ENCODE measurements at places on chromosomes 4 and X.
A peak's percentile ranks its signal among the peaks of the same experiment; 100 is the strongest.

DNA sequence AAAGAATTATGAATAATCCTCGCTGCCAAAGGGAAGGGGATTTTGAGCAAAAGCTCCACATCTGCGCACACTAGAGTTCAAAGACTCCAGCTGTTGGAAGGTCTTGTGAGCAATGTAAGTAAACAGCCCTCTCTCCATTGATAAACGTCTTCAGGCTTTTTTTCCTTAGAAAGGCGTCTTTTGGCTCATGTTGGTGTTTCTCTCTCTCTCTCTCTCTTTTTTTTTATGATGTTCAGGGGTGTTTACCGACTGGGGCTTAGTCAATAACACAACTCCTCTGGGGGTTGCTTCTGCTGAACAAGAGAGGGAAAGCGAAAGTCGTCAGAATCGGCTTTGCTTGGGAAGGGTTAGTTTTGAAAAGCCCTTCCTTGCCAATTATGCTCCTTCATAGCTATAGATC, 53.2 kb upstream of the C1QTNF7 start:
- no peak for DNase-seq

DNA sequence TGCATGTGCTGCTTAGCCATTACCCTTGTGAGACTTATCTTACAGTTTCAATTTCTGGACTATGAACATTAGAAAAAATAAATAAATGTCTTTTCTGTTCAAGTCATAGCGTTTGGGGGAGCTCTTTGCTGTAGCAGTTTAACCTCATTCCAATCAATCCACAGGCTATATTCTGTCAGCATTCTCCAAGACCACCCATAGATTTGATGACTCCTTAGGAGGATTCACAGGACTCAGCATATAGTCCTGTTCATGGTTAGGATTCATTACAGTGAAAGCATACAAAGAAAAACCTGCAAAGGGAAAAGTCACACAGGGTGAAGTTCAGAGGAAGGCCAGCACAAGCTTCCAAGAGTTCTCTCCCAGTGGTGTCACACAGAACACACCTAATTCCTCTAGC, 180.5 kb downstream of the ADAMTS3 start:
- DNase-seq: no peak

DNA sequence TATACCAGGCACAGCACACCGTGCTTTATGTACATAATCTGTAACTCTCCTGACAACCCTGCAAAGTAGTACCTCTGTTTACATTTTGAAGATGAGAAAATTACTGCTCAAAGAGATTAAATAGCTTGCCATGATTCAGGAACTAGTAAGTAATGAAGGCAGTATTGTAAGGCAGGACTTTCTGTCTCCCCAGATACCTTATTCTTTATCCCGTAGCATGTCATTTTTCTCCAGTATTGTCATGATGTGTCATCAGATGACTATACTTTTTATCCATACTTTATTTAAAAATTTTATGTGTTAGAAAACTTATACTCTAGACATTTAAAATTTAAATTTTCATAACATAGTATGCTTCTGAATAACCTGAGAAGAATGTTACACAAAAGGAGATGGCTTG, 188.3 kb upstream of the NUDT6 start:
- DNase-seq: no peak

DNA sequence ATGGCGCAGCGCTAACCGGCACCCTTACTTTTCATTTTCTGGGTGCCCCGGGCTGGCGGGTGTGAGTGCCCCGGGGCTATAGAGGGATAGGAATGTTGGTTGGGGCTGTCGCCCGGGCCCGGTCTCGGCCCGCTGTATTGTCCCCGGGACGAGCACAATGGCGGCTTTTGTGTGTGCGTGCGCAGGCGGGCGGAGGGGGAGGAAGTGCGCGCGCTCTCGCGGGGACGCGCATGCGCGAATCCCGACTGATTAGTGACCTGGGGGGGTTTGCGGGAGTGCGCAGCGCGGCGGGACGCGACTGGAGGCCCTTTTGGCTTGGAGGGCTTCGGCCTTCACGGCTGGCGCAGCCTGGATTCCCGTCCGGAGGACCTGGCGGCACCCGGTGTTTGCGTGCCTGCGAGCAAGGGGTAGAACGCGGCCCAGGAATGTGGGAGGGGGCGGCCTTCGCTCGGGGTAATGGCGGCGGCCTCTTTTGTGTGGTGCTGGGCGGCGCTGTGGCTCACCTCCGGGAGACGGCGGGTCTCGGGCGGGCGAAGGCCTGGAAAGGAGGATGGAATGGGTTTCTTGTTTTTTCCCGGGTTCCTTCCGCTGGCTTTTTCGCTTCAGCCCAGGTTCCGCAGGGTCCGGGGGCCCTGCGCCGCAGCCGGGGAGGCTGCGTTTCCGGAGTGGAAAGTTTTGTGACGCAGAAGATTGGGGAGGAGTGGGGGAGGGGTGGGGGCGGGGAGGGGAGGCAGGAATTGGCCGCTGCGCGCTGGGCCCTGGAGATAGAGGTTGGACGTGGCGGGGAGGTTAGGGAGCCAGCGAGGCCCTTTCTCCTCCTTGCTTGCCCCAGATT, 618 bp downstream of the DDX3X start:
- DNase-seq: no peak

DNA sequence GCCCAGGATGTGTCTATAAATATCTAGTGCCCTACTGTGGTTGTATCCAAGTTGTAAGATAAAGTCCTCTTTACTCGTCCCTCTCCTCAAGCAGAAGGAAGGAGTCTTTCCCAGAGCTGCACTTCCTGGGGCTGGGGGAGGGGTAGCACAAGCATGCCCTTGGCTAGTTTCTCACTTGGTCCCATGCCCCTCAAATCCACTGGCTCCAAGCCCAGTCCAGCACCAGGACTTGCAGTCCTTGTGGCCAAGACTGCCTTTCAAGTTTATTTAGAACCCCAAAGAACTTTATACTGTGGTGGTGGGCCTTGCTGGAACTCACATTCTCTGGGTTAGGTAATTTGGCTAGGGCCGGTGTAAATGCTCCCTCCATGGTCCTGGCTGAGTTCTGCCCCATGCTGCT, 43.2 kb upstream of the SLC10A4 start:
- no peak for DNase-seq

- no peak for DNase-seq
These were observed 163.4 kb downstream of the AREG start for GRCh38 chr4:74608151-74608949.

DNA sequence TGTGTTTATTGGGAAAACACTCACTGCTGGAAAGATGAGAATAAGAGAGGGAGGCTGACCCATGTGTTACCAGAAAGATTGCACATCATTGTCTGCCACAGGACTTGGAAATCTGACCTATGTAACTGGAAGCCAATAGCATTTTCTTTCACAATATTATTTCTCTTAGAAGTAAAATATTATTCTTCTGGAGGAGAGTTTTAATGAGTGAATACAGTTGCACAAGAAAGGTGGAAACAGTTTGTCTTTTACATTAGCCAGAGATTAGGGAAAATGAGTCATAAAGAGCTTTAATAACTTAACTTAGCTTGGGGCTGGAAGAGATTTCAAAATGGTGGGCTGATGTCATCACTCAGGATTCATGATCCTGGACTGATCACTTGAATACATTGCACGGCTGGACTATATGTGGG, 31.5 kb upstream of the LNX1 start:
- DNase-seq: no peak

DNA sequence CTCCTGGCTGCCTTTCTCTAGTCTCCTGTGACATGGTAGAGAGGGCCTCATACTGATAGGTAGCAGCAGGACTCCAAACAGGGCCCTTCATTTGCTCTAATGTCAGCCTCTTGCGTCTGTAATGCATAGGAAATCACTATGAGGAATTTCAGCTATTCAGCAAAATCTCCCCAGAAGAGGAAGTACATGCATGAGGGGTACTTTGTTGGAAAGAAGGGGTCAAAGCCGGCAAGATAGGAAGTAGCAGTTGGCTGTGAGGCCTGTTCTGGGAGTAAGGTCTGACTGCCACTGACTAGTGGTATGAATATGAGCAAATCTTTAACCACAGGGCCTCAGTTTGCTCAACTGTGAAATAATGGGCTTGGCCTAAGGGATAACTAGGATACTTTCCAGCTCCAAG, 283.2 kb downstream of the ARHGAP10 start:
- peak; percentile 40 for DNase-seq

GRCh38 chrX:52585892-52586291, 68.8 kb downstream of the SSX7 start:
- DNase-seq: no peak

DNA sequence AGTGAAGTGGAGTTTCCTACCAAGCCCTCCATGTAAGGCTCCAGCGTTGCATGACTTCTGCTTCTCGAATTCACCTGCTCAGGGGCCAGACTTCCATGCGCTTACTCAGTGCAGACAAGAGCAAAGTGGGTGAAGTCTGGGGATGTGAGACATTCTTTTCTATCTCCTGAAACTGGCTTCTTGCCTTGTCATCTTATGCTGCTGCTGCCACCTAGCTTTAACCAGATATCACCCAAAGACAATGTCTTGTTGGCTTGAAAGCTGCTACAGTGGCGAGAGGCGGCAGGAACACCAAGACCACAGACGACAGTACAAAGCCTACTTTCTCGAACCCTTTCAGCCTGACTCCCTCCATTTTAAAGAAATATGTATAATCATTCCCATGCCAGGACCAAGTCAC, 103.6 kb upstream of the ADGRG2 start:
- DNase-seq: no peak

DNA sequence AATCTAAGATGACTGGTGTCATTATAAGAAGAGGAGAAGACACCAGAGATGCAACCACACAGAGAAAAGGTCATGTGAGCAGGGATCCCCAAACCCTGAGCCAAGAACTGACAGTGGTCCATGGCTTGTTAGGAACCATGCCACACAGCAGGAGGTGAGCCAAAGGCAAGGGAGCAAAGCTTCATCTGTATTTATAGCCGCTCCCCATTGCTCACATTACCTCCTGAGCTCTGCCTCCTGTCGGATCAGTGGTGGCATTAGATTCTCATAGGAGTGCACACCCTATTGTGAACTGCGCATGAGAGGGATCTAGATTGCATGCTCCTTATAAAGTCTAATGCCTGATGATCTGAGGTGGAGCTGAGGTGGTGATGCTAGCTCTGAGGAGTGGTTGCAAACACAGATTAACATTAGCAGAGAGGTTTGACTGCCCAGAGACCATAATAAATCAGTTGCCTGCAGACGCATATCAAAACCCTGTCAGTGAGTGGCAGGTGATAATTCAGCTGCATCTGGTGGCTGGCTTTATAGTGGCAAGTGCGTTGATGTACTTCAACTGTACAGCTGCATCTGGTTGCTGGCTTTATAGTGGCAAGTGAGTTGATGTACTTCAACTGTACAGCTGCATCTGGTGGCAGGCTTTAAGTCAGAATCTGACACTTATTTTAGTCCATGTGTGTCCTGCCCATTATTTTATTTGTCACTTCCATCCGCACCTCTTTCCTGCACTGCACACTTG, 19.8 kb upstream of the CXCL2 start:
- DNase-seq: no peak

DNA sequence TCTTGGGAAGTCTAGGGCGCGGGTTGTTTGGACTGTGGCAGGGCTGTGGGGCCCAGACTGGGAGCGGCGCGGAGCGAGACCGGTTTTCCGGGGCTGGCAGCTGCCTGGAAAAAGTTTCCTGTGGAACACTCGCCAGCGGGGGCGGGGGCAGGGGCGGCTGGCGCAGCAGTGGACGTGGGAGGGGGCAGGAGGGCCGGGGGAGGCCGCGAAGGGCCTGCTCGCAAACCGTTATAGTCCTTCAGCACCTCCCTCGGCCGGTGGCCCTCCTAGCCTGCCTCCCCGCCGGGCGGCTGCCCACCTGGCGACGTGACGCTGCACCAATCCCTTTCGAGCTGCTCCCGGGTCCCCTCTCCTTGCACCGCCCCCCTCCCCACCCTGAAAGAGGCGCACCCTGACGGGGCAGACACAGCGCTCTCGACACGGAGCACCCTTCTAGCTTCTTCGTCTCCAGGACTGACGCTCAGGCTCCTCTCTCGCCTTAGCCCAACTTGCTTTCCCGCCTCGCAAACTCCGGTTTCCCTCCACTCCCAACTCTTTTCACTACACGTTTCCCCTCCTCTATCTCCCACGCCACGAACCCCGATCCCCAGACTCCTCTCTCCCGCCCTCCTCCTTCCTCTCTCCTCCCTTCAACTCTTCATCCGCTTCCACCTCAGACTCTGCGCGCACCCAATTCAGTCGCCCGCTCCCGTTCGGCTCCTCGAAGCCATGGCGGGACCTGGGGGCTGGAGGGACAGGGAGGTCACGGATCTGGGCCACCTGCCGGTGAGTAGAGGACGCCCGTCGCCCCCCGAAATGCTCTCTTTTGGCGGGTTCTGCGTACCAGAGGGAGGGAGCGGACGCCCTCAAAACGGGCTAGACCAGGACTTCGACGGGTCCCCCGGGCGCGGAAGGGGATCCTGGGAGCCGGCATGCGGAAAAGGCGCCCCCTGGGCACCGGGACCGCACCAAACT, at the start of gene NRK:
TSS of gene NRK (plus strand) at position 402 of the 954 bp plus-strand sequence. CDS start at position 709, 307 bp downstream.
- DNase-seq: no peak

DNA sequence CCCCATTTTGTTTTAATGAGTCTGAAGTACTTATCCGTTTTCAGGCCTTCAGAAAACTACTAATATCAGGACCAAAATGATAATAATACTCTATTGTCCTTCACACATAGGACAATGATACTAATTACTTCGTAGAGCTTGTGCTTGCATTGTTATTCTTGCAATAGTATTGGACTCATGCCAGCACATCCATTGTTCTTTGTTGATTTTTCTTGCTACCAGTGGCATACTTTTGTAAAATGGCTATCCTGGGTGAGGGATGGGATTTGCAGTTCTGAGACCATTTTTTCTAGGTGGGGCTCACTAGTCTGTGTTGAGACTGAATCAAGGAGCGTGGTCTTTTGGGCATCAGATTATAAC, 195.3 kb downstream of the MAML3 start:
- DNase-seq: no peak

GRCh38 chr4:26322346-26322745, 1.5 kb downstream of the RBPJ start:
- no peak for DNase-seq

DNA sequence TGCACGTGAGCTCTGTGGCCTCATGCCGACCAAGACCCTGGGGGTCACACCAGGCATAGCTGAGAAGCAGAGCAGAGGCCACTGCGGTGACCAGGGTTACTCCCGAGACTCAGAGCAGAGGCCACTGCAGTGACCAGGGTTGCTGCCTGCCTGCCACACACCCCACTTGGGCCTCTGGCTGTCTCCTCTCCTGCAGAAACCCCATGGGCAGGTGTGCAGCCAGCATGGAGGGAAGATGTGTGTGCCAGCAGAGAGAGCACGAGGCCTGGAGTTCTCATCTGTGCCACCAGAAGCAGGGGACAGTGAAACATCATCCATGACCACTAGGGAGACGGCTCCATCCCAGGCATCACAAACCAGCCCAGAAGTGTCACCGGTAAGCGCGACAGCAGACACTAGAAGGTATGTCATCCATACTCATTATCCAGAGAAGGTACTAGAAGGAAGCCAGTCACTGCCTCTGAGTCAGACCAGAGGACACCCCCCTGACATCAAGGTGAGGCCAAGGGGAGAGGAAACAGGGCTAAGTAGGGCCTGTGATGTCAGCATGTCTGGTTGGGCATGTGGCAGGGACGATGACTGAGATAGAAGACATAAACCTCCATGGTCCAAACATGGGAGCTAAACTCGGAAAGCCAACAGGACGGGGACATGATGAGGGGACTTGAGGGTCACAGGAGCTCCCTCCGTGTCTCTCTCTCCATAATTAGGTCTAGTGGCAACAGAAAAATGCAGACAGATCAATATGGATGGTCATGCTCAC, 24.2 kb upstream of the SPON2 start:
- DNase-seq: no peak

- DNase-seq: no peak
These were observed 211.2 kb downstream of the NSUN7 start for GRCh38 chr4:40960941-40961340.

Data from GF-D8 (cell line).